ENCODE measurements at places on chromosomes 1 and 21.

GRCh38 chr1:109248797-109249629 lies at the start of gene CELSR2:
Gene CELSR2, plus strand, starts transcription at chr1:109249539. Its CDS starts 541 bp downstream, at chr1:109250080.
- peak; percentile 98 for DNase-seq

DNA sequence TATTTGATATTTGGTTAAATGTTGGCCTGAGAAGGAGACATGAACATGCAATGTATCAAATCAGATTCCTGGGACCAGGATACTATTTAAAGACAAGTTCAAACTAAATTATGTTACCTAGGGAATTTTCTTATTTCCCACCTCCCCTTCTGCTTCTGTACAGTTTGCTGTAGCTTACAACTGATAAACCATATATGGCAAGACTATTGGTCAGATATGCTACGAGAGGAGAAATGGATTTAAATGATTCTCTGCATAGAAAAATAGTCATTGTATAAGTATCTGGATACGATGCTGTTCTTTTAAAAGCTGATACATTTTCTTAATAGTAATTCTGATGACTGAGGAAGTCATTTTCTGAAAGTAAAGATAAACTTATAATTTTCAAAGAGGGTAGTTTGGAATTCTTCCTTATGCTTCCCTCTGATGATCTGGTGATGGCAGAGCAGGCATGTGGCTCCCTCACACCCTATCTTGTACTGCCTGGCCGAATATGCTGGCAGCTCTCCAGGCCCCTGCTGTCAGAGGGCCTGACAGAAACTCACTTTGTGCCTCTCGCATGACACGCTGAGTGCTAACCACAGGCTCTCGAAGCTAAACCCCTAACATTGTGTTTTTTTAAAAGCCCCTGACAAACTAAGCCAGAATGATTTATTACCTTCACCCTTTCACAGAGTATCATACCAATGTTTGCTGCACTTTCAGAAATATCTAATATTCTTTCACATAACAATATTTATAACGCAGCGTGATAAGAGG lies 19.4 kb downstream of the RRP15 start:
- no peak for DNase-seq

- no peak for DNase-seq
Observed at GRCh38 chr1:53460211-53460634, 1.0 kb downstream of the DMRTB1 start.

GRCh38 chr1:26317612-26318337 lies at the start of gene CD52:
Gene CD52, plus strand, starts transcription at chr1:26317958. Its CDS starts 60 bp downstream, at chr1:26318018.
- peak; percentile 56 for DNase-seq

DNA sequence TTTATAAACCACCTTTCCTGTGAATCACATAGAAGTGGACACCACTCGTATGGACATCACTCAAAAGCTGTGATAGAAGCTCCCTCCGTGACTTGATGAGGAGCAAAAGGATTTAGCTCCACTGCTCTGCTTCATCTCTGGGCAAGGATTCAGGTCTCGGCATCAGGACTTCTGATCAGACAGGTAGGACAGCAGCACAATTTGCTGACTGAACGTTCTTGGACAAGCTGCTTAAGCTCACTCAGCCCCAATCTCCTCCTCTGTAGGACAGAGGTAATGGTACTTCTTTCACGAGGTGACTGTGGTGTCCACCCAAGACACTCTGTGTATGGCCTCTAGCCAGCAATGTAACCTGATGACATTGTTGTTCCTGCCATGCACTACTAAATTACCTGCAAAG lies 122.6 kb upstream of the AJAP1 start:
- DNase-seq = no peak

GRCh38 chr1:5945445-5945844 lies 46.8 kb downstream of the NPHP4 start:
- no peak for DNase-seq

- no peak for DNase-seq
Observed at GRCh38 chr1:5296095-5296494, 641.7 kb downstream of the AJAP1 start.

DNA sequence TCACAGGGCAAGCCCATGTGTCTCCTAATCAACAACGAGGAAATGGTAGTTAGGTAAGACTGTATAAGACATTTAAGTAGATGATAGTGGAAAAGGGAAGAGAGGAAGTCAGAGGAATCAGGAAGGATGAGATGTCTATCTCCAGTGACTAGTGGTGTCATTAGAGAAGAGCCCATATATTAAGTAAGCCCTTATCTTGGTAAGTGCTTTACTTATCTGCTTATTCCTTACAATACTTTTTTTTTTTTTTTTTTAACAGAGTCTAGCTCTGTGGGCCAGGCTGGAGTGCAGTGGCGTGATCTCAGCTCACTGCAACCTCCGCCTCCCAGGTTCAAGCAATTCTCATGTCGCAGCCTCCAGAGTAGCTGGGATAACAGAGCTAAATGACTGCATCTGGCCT lies 29.5 kb downstream of the RNF11 start:
- no peak for DNase-seq

- peak; percentile 71 for DNase-seq
Observed at GRCh38 chr21:37208056-37208721, 58.9 kb downstream of the VPS26C start.

All from GM19239 (cell line).